ENCODE measurements at places on chromosomes 13 and 19.
A peak's percentile ranks its signal among the peaks of the same experiment; 100 is the strongest.

DNA sequence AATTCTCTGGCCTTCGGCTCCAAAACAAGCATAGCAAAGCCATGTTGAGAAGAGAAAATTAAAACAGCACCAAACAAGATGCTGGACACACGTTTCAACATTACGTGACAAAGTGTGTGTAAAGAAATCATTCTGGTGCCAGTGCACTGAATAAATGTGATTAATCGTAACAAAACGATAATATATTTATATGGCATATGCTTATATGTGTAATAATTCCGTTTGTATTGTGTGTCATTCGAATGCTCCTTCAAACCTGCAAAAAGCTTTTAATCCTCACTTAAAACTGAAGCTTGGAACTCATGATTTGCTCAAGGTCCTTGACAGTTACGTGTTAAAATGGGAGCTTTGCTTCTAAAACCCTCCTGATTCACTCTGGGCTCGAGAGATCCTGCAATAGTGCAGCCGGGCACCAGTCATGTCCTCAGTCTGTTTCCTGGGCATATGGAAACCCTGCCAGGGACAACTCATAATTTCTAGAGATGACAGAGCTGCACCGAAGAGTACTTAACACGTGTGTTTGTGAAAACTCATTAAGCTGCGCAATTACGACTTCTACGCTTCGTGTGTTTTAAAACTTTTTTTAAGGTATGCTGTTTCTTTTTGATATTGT, 731 bp upstream of the AKAP8L start:
- no peak for DNase-seq

DNA sequence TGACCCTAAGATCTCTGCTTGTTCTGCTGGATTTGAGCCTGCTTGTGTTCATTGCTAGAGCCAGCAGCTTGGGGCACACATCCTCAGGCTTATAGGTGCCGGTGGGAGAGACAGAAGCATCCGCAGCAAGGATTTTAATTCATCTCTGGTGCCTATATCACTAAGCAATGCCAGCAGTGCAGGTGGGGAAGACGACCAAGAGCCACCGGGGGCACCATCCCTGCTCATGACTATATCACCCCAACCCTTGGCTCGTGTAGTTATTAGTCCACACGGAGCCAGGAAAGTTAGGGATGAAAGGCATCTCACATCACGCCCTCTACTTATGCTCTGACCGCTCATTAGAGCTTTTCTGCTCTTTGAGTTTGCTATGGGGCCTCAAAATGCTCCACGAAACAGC, 298.2 kb downstream of the DCLK1 start:
- no peak for DNase-seq

- DNase-seq, result no peak
Observed at GRCh38 chr13:67967031-67967430, 736.9 kb upstream of the PCDH9 start.

DNA sequence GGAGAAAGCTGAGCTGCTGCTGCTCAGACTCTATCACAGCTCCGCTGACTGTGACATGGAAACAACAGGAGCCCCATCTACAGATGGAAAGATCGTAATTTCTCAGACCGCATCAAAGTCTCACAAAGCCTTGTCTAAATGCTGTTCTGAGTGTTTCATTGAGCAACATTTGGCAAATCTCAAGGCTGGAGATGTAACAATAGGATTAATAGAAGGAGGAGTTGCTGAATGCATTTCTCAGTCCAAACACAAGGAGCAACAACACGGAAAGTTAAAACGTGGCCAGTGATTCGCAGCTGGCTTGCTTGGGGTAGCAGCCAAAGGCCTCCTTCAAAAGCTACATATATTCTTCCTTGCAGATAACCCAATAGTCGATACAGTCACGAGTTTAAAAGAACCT, 55.7 kb downstream of the MRPL57 start:
- DNase-seq, result no peak

- no peak for DNase-seq
Observed at GRCh38 chr19:41395355-41395754, 1.8 kb downstream of the EXOSC5 start.

GRCh38 chr13:50403311-50403710, 388.1 kb downstream of the KCNRG start:
- DNase-seq, result no peak

- DNase-seq, result peak; percentile 81
Observed at GRCh38 chr19:40443131-40443999, 770 bp downstream of the SERTAD3 start.

DNA sequence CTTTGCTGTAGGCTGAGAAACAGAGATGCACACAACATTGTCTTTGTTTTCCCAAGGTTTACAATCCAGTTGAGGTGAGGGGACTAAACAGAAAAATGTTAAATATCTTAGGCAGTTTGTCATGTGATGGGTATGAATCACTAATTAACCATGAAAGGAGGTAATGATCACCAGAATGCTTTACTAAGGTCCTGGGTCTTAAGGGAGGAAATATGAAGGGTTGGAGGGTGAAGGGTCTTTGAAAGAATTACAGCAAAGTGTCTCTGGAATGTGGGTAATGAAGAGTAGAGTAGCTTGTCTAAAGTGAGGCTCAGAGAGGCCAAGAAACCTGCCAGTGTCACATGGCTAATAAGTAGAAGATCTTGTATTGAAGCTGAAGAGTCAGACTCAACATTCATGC, 19.0 kb downstream of the BIVM start:
- DNase-seq, result no peak

DNA sequence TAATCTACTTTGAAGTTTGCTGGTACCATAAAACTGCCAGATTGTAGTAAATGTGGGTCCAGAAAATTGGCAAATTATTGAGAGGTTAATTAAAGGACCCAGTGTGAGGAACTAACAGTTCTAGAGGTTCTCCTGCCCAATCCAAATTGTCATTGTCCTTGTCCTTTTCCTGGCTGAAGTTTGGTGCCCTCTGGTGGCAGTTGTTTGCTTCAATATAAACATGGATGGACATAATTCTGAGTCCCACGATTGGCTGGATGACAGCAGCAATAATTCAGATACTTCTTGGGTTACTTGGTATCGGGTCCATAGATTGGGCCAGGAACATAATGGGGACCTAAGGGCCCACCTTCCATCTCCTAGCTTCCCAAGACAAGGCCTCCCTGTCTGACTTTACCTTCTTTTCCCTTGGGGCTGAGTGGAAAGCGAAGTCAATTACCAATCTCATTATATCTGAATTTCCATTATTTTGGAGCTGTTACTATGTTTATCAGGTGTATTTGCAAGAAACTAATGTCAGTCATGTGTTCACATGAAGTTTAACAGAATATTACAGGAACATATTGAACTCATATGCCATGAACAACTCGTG, 33.8 kb upstream of the GARRE1 start:
- no peak for DNase-seq

GRCh38 chr19:18057557-18057956, 29.2 kb downstream of the IL12RB1 start:
- no peak for DNase-seq

DNA sequence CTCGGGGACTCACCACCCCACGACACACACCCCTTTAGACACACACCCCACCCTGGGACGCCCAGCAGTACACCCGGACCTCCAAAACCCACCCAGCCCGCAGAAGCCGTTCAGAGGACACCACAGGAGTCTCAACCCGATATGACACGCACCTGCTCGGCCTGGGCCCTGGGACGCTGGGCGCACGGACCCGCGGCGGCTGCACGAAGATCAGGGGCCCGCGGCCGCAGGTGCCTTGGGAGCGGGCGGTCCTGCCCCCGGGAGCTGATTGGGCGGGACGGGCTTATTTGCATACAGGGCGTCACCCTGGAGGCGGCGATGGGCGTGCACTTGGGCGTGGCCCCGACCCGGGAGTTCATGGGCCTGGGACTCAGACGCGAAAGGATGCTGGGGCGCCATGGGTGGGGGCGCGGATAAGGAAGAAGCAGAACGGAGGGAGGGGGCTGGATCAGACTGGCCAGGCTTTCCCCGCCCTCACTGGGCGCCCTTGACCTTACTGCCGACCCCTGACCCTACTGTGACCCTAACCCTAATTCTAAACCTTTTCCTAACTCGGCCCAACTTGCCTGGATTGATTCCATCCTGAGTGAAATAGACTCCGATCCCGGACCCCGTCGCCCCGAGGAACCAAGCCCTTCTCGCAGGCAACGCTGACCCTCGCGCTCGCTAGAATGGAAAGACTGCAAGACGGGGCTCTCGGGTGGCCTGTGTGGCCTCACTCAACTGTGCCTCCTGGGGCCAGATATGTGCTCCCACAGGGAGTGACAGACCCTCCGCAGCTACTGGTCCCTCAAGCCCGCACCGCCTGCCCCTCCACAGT, at the start of gene MEF2B:
MEF2B (minus strand) TSS at position 211 of the 820 bp plus-strand sequence. CDS start 19,528 bp downstream, outside the sequence.
- no peak for DNase-seq

DNA sequence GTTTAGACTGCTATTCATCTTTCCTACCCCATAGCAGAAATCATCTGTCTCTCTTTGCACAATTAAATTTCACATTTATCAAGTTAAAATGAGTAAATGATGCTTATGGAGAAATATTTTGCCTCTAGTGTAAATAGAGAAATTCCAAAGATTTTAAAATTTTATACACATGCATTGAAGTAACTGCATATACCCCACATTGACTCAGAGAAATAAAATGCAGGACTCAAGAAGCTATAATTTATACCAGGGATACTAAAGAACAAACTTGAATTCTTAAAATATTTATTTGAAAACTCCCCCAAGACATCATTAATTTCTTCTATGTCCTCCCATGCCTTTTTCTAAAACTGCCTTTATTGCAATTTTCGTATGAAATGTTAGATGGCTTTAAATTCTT, 165.8 kb downstream of the DIAPH3 start:
- no peak for DNase-seq

- DNase-seq, result no peak
Observed at GRCh38 chr13:29963089-29963488, 112.7 kb upstream of the UBL3 start.

DNA sequence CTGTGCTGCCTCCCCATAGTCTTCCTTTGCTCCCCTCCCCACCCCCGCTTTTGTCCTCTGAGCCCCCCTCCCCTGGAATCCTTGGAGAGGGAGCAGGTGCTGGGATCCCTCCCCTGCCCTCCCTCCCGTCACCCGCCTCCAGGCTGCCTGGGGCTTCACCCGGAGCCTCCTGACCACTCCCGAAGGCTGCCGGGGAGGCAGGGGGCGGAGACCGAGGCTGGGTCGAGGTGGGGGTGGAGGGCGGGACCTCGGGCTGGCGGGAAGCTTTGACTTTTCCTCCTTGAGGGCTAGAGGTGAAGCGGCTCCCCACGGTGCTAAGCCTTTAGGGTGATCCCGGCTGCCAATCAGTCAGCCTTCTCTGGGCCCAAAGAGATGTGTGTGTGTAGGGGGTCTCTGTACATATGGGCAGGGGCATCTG, 1.5 kb downstream of the KMT5C start:
- no peak for DNase-seq
